ENCODE measurements at places on chromosomes 12 and 14. TPM values are rescaled to one million over a fixed set of nuclear protein-coding genes. Genes with fewer than 3 reads are reported as not detected.

DNA sequence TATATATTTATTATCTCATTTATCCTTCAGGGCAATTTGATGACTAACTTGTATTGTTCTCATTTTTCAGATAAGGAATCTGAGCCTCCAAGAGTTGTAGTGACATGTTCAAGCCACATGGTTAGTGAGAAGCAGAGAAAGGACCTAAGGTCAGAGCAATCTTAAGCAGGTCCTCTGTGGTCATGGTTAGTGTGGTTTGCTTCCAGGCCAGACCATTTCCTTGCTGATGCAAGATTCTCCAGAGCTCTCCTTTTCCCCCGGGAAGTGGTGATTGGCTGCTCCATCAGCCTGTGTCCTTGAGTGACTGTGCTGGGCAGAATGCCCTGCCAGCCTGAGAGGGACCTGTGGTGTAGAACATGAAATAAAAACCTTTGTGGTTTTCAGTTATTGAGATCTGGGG, 141.3 kb downstream of the KTN1 start:
- DNase-seq = no peak

The RND1 gene
- total RNA-seq = 4.5 TPM

DNA sequence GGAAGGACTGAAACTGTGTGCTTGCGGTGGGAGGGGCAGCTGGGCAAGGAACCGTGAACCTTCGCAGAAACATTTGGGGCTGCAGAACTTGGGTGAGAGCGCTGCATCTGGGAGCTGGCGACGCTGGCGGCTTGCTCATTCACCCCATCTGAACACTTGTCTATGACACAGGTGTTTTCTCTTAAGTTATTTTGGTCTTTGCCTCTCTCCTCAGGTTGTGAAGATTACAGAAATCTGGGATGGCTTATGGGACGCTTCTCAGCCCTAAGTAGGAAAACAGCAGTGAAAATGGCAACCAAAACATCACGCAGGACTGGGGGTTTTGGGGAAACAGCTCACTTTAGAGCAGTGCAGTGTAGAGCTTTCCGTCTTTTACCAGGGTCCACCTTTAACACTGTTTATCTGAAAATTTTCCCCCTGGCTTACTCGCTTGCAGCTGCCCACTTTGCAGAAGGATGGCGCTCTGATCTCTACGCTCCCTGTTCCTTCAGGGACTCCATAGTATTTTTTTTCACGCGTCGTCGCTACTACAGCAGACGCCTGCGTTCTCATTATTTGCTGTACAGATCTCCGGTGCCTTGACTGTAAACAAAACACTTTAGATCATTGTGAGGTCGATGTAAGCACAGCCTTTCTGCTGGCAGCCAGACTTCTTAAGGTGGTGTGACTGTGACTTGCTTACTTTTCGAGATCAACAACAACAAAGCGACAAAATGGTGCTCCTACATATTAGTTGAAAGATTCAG, 2.7 kb upstream of the CDKN1B start:
- DNase-seq = peak; percentile 55

DNA sequence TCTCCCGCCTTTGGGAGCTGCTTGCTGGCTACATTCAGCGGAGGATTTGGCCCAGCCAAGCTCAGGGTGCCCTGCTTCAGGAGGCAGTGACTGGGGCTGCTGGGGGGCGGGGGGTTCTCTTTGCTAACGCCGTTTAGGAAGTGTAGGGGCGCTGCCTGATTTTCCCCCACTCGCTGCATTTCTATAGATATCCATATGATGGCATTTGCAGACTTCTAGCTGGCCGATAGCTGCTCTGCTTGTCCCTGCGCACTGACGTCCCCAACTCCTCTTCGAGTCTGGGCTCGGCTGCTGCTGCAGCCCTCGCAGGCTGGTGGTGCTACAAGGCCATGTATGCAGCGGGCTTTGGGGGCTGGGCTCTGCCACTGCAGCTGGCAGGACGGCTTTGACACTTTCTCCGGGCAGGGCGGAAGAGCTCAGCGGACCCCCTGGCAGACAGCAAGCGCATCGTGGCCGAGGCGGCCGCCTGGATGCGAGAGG, 3.1 kb downstream of the LRFN5 start:
- DNase-seq = no peak

- DNase-seq = no peak
Observed at GRCh38 chr14:32565256-32565655, 236.2 kb downstream of the AKAP6 start.

The HOXC4 gene
- total RNA-seq = 1.1 TPM

The ST8SIA1 gene
- total RNA-seq = 2.9 TPM

DNA sequence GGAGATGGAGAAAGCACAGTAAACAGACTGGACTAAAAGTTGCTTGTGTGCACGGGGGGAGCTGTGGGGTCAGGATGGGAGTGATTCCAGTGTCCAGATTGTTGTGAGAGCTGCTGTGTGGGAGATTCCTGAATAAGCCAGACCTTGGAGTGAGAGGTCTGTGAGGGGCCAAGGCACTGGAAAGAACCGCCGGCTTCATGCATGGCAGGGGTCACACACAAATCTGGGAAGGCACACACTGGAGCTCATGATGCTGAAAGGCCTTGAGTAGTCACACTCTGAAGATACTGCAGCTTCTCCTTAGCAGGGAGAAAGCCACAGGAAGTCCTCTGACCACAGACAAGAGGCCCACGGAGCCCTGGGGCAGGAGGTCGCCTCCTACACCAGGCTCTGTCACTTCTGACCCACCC, 23.1 kb downstream of the ADCY6 start:
- peak; percentile 49 for DNase-seq

DNA sequence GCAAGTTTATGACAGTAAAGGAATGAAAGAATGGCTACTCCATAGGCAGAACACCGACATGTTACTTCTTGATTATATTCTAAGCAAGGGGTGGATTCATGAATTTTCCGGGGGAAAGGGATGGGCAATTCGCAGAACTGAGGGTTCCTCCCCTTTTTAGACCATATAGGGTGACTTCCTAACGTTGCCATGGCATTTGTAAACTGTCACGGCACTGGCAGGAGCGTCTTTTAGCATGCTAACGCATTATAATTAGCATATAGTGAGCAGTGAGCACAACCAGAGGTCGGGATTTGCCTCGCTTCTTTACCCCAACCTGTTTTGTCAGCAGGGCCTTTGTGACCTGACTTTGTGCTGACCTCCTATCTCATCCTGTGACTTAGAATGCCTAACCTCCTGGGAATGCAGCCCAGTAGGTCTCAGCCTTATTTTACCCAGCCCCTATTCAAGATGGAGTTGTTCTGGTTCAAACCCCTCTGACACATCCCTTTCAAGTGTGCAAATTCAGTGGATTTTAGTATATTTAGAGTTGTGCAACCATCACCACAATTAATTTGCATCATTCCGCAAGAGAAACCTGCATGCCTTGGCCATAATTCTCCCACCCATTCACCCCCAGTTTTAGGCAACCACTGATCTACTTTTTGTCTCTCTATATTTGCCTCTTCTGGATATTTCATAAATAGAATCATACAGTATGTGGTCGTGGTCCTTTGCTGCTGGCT, 27.4 kb downstream of the PALS1 start:
- DNase-seq = no peak

GRCh38 chr14:34966413-34966812, 16.4 kb upstream of the SRP54 start:
- DNase-seq = peak; percentile 26

DNA sequence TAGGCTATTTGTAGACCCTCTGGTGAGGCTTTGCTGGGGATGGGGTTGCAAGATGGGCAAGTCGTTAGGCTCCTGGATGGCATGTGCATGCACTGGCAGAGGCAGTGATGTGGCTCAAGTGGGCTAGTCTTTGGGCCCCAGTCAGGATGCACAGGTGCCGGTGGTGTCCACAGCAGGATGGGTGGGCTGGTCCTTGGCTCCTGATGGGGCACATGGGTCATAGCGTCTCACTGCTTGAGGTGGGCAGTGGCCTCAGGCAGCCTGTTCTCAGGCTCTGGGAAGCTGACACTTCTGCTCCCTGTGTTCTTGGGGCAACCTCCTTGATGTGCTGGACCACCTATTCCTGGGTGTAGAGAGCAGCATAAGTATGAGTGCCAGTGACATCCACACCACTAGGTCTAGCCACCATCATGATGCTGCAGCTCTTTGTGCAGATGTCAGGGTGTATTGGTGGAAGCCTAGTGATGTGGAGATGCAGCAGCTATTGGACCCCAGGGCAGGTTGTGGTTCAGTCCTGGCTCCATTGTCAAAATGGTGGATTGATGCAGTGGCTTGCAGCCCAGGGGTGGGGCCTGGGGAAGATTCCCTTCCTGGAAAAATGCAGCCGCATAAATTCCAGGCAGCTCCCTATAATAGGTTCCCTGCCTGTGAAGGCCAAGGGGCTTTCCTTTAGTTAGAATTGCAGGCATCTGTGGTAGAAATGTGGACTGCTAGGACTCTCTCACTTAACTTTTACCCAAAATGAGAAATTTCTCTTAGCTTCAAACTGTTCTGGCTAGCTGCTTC, 742.5 kb upstream of the MDGA2 start:
- DNase-seq = no peak

GRCh38 chr14:92387578-92387977, 64.6 kb downstream of the SLC24A4 start:
- no peak for DNase-seq

Data from activated T-cell treated with anti-CD3 and anti-CD28 coated beads, Interleukin-2, amount 50 U/mL, for 72 hours (primary cell).